ENCODE measurements at places on chromosomes 7 and 10. TPM values are rescaled to one million over a fixed set of nuclear protein-coding genes. Genes with fewer than 3 reads are reported as not detected.
A peak's percentile ranks its signal among the peaks of the same experiment; 100 is the strongest.

DNA sequence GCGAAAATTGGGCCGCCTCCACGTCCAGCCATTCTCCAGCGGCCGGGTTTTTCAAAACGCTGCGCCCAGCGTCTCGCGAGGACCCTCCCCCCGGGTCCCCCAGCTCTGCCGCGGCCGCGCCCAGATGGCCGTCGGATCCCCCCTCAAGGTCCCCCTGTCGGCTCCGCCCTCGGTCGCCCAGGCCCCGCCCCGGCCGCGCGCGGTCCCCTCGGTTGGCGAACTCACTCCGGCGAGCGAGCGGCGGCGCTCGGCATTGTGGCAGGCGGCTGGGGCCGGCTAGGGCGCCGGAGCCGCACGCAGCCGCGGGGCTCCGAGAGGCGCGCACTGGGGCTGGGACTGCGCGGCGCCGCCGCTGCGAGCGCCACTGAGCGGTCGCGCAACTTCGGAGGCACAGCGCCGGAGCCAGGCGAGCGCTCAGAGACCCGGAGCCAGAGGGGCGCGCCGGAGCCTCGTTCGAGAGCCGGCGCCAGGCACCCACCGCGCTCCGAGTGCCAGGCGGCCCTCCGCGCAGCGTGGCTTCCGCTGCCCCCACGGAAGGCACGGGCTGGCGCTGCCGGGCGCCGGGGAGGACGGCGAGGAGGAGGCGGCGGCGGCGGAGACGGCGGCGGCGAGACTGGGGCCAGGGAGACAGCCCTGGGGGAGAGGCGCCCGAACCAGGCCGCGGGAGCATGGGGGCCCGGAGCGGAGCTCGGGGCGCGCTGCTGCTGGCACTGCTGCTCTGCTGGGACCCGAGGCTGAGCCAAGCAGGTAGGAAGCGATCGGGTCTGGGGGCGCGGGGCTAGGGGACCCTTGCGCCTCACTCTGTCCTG is at the start of gene UNC5B:
Gene UNC5B (plus strand): TSS at position 253 of the 809 bp plus-strand sequence. CDS start 416 bp downstream, at position 669.
- peaks cover 67% of the 10 kb centered on the region for H3K27me3 ChIP-seq
- H3K27ac ChIP-seq, result peak within 1 kb of the TSS; percentile 71
- H3K4me3 ChIP-seq, result peak within 1 kb of the TSS; percentile 75
- peaks cover 20% of the 10 kb centered on the region for H3K4me1 ChIP-seq
- DNase-seq, result peak; percentile 91

DNA sequence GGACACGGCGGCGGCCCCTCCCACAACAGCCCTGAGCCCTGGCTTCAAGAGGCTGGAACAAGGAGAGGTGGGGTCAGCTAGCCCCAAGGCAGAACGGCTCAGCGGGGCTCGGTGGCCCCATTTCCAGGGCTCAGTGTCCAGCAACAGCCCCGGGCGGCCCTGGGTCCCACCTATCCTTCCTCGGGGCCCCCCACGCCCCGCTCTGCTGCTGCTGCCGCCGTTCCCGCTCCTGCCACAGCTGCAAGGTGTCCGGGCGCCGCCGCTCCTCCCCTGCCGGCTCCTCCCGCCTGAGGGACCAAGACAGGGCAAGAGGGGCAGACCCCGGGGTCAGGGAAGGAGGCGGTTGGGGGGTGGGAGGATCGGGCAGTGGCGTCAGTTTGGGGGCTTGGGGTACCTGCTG is 3.4 kb upstream of the SAP25 start:
- H3K4me3 ChIP-seq, result no peak overlapping the region
- no peak overlapping the region for H3K27ac ChIP-seq
- H3K36me3 ChIP-seq, result peaks cover 7% of the 10 kb centered on the region
- no peaks in the 10 kb centered on the region for H3K27me3 ChIP-seq
- no peak for DNase-seq

DNA sequence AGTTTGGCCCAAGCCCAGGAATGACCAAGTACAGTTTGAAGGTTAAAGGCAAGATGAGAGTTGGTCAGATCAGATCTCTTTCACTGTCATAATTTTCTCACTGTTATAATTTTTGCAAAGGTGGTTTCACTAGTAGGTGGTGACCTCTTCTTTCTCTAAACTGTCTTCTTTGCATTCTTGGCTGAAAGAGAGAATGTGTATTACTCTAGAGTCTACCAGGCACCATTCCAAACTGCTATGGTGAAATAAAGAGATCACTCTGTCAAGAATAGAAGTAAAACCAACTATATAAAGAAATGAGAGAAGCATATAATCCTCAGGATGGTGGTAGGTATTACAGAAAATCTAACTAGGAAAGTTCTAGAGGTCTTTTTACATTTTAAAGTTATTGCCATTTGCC is 72.7 kb downstream of the DYNC1I1 start:
- H3K36me3 ChIP-seq, result no peaks in the 10 kb centered on the region
- no peak for DNase-seq
- no peak overlapping the region for H3K27ac ChIP-seq
- H3K4me3 ChIP-seq, result no peak overlapping the region

DNA sequence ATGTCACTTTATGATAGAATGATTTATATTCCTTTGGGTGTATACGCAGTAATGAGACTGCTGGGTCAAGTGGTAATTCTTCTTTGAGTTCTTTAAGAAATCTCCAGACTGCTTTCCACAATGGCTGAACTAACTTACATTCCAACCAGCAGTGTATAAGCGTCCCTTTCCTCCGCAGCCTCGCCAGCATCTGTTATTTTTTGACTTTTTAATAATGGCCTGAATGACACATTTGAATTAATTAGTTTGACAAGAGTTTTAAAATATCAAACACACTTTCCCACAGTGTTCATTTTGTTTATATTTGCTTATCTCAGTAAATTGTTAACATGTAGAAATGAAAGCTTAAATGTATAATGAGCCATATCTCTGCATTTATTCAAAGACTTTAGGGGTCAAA is 116.8 kb downstream of the TES start:
- no peak for DNase-seq
- peaks cover 3% of the 10 kb centered on the region for H3K4me1 ChIP-seq
- H3K27me3 ChIP-seq, result no peaks in the 10 kb centered on the region
- no peak overlapping the region for H3K27ac ChIP-seq
- H3K36me3 ChIP-seq, result peaks cover 2% of the 10 kb centered on the region

GRCh38 chr10:17212802-17213221 is 11.3 kb upstream of the TRDMT1 start:
- no peaks in the 10 kb centered on the region for H3K27me3 ChIP-seq
- no peaks in the 10 kb centered on the region for H3K36me3 ChIP-seq
- H3K27ac ChIP-seq, result no peak overlapping the region

GRCh38 chr10:51080311-51081006 is 6.2 kb downstream of the PRKG1 start:
- H3K27me3 ChIP-seq, result peaks cover 7% of the 10 kb centered on the region
- peaks cover 6% of the 10 kb centered on the region for H3K4me1 ChIP-seq
- no peak for DNase-seq
- no peak overlapping the region for H3K4me3 ChIP-seq

DNA sequence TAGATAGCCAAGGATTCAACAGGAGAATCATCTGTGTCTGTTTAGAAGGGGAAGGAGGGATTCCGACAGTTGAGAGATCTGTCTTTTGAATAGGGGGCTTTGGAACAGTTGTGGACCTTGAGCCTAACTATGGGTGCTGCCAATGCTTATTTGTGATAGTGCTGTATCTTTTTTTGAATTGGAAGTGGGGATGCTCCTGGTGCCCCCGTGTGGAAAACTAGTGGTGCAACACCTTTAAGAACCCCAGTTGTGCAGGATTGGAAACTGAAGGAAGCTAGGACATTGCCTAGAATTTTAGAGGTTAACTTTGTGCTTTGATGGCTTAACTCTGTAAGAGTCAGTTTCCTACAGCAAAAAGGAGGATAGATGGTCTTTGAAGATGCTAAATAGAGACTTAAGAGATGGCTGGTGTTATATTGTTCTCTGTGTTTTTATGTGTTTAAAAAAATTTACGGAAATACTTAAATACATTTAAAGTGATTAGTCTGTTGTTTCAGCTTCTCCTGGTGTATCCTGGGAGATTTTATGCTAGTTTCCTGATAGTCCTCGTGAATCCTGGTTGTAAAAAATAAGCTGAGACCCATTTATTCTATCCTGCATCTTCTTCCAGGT is 69.3 kb downstream of the AP3M1 start:
- DNase-seq, result no peak
- peaks cover 29% of the 10 kb centered on the region for H3K4me1 ChIP-seq
- H3K4me3 ChIP-seq, result no peak overlapping the region

GRCh38 chr10:23095404-23095965 is at the start of gene MSRB2:
MSRB2 (plus strand) TSS chr10:23095579; CDS start chr10:23095609, 30 bp downstream.
- H3K4me3 ChIP-seq, result peak within 1 kb of the TSS; percentile 95
- peaks cover 22% of the 10 kb centered on the region for H3K4me1 ChIP-seq
- peak within 1 kb of the TSS; percentile 96 for H3K27ac ChIP-seq
- DNase-seq, result peak; percentile 67

GRCh38 chr7:44798649-44799305 is 2.3 kb downstream of the PPIA start:
- DNase-seq, result no peak
- H3K4me1 ChIP-seq, result peaks cover 13% of the 10 kb centered on the region
- peak overlapping the region; percentile 74 for H3K27ac ChIP-seq
- H3K27me3 ChIP-seq, result no peaks in the 10 kb centered on the region

- no peak for DNase-seq
- H3K27me3 ChIP-seq, result peaks cover 41% of the 10 kb centered on the region
- no peak overlapping the region for H3K27ac ChIP-seq
- no peak overlapping the region for H3K4me3 ChIP-seq
These were observed 4.5 kb upstream of the DGKI start for GRCh38 chr7:137850972-137851945.

- peaks cover 1% of the 10 kb centered on the region for H3K36me3 ChIP-seq
- no peak for DNase-seq
- H3K27me3 ChIP-seq, result no peaks in the 10 kb centered on the region
- H3K4me3 ChIP-seq, result no peak overlapping the region
These were observed 45.2 kb upstream of the SEMA3D start for GRCh38 chr7:85232068-85232467.

DNA sequence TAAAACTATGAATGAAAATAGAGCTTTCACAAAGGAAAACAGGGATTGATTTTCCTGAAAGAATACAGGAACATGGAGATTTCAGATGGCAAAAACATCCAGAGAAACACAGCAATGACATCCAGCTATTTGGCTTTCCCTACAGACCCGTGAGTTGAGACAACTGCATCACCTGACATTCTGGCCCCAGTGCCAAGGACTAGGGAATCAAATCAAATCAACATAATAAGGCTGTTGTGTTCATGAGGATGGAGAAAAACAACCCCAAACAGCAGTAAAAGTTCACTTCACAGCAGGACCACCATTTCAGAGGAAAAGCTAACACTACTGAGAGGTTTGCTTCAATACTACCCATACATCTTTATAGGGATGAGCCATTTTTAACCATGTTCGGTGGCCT is 25.5 kb downstream of the ETV1 start:
- H3K36me3 ChIP-seq, result no peaks in the 10 kb centered on the region
- H3K27ac ChIP-seq, result no peak overlapping the region
- no peak overlapping the region for H3K4me3 ChIP-seq
- peaks cover 7% of the 10 kb centered on the region for H3K4me1 ChIP-seq
- H3K27me3 ChIP-seq, result no peaks in the 10 kb centered on the region

- DNase-seq, result no peak
- H3K36me3 ChIP-seq, result no peaks in the 10 kb centered on the region
- no peaks in the 10 kb centered on the region for H3K4me1 ChIP-seq
- no peak overlapping the region for H3K4me3 ChIP-seq
These were observed 19.3 kb downstream of the AOC1 start for GRCh38 chr7:150871601-150872000.

GRCh38 chr7:47336472-47337425 is 245.2 kb downstream of the TNS3 start:
- no peak overlapping the region for H3K27ac ChIP-seq
- peaks cover 22% of the 10 kb centered on the region for H3K36me3 ChIP-seq

DNA sequence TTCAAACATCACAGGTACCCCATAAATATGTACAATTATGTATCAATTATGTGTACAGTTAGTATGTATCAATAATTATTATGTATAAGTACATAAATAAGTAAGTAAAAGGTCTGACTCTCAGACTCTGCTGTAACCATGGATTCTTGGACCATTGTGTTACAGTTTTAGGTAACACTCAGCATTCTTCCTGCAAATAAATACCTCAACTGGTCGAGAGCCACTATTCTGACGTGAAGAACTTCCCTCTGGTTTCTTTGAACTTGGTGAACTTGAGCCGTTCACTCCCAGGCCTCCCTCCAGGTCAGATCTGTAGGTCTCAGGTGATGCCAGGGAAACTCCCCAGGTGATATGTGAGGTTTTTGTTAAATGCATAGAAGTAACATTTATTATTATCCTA is 191.8 kb upstream of the PLXNA4 start:
- no peak overlapping the region for H3K4me3 ChIP-seq
- H3K27ac ChIP-seq, result no peak overlapping the region
- H3K4me1 ChIP-seq, result no peaks in the 10 kb centered on the region
- no peaks in the 10 kb centered on the region for H3K36me3 ChIP-seq
- no peaks in the 10 kb centered on the region for H3K27me3 ChIP-seq

- H3K4me1 ChIP-seq, result peaks cover 6% of the 10 kb centered on the region
- no peak overlapping the region for H3K4me3 ChIP-seq
- DNase-seq, result no peak
- H3K27ac ChIP-seq, result no peak overlapping the region
- H3K27me3 ChIP-seq, result no peaks in the 10 kb centered on the region
These were observed 154.4 kb downstream of the CACNB2 start for GRCh38 chr10:18294633-18295032.

Gene DKK1
- 2.5 TPM for total RNA-seq

Gene EGFR
- total RNA-seq, result 43.8 TPM

Gene DIP2C
- 26.3 TPM for total RNA-seq

Gene JAZF1
- 9.1 TPM for total RNA-seq

Gene PKD2L1
- 0.38 TPM for total RNA-seq

Gene MUC3A
- 2.0 TPM for total RNA-seq

Gene STEAP4
- total RNA-seq, result not detected

Gene NKX1-2
- total RNA-seq, result not detected

Gene PDE1C
- 1.0 TPM for total RNA-seq

Gene SPDYE8
- total RNA-seq, result 0.22 TPM

Gene OR6V1
- not detected for total RNA-seq

Gene SLC26A3
- total RNA-seq, result 2.0 TPM
